GM23338 (cell line): ENCODE measurements at places on chromosomes 1 and 21.
A peak's percentile ranks its signal among the peaks of the same experiment; 100 is the strongest.

DNA sequence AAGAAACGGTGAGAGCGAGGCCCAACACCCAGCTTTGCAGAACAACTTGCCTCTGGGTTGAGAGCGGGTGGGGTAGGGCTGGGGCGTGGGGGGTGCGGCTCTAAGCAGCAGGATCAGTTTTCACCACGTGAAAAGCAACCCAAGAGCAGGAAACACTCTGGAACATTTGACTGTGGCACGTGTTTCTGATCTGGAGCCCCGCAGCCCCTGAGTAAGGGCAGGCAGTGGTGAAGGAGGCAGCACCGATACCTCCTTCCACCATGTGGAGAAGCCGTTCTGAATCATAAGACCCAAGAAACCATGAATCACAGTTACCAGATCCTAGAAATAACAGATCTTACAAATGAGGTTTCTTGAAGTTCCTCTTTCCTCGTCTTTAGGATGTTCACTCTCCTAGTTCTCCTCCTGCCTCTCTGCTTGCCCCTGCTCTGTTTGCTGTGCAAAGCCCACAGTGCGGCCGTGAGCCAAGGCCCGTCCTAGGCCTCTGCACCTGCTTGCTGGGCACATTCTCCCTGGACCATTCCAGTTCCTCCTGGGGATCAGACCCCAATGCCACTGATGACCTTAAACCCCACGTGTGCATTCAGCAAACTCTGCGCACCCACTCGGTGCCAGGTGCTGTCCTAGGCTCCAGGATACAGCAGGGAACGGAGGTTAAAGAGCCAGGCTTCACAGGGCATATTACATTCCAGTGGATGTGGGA is 31.9 kb downstream of the SLC1A7 start:
- no peak for DNase-seq

- no peak for DNase-seq
These were observed 104.7 kb upstream of the KIAA0040 start for GRCh38 chr1:175297291-175297690.

GRCh38 chr1:105556266-105556665 is 1500.2 kb upstream of the PRMT6 start:
- no peak for DNase-seq

DNA sequence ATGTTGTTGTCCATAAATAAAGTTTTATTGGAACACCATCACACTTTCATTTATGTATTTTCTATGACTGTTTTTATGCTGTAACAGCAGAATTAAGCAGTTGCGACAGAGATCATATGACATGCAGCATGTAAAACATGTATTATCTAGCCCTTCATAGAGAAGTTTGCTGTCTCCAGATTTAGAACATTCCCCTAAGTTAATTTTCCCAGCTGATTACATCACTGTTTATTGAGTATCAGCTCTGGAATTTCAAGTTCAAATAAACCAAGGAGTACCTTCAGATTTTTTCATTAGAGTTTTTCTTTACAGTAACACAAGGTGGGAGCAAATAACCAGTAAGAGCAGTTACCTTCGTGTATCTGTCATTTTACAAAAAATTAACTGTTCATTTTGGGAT is 792.8 kb downstream of the USP25 start:
- no peak for DNase-seq

DNA sequence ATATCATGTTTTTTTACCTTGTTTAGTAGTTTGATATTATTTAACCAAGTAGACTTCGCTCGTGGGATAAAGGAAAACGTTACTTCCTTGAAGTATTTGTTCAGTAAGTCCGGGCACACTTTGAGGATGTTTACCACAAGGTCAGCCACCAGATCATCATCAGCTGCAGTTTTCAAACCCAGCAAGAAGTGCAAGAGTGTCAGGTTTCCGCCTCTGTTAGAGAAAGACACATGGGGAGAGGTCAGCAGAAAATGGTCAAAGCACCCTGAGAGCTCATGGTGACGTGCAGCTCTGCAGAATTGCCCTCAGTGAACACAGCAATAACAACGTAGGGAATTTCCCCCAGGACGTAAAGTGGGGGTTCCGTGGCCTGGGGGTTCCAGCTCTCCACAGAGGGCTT is 24.4 kb downstream of the URB1 start:
- DNase-seq = no peak

DNA sequence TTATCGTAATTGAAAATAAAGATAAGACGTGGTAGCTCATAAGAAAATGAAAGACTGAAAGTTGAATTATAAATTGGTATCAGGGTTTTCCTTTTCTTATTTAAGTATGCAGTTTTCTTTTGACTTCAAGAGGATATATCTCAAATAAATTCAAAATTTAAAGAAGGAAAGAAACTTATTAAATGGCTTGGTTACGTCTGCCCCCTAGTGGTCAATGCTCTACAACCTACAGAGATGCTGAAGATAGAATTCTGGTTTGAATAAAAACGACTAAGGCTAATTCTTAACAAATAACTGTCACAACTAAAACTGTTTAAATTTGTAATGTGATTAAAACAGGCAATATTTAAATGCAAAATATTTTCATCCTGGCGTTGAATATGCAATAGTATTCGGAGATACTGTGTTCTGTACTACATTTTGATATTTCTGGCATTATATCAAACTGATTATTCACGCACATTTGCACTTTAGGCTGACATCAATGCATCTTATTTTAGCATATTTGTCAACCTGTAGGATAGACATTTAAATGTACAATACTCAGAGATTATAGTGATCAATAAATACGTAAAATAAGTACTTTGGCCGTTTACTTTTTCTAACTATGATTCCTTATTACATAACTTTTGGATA is 26.8 kb downstream of the IFI44 start:
- DNase-seq = peak; percentile 81

GRCh38 chr1:226688056-226688748 is 50.9 kb downstream of the ITPKB start:
- peak; percentile 34 for DNase-seq

DNA sequence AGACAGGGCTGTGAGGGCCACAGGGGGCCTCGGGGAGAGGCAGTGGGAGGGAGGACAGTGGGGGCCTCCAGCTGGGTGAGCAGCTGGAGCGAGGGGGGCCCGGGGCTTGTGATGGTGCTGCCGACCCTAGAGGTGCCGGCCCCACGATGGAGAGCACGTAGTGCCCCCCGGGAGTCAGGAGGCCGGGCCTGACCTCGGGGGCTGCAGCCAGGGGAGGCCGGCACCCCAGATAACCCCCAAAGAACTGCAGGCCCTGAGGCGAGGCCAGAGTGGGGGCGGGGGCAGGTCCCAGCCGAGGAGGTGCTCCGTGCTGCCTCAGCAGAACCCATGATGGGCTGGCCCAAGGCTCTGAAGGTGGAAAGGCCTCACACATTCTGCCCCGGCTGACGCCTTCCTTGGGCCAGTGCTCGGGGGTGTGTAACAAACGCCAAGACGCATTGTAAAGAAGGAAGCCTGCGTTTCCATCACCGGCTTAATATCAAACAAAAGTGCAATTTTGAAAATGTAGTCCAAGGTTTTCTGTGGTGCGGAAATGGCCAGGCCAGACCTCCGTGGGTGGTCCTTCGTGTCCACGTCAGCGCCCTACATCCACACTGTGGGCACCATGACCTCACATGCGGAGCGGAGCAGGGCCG is 55.2 kb downstream of the COL6A1 start:
- no peak for DNase-seq

DNA sequence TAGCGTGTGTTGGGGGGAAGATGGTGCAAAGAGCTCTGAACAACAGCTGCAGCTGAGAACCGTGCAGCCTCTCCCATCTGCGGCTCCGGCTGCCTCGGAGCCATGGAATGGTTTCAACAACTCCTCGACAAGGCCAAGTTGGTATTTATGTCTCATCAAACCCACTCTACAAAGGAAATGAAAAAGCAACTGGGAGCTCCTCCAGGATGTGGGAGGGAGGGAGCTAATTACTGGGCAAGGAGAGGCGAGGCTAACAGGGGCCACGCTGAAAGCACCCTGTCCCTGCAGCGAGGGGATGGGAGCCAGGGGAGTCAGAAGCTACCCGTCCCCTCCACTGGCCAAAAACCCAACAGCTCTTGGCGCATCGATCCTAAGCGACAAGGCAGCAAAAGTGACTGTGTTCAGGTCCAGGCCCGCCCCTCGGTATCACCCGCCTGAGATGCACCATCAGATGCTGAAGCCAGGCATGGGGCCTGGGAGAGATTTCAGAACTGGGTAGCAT is 63.1 kb downstream of the ACOT7 start:
- DNase-seq = no peak

GRCh38 chr21:43020177-43020576 is 45.8 kb downstream of the PKNOX1 start:
- no peak for DNase-seq

GRCh38 chr1:8283058-8283884 is 34.6 kb upstream of the SLC45A1 start:
- no peak for DNase-seq

DNA sequence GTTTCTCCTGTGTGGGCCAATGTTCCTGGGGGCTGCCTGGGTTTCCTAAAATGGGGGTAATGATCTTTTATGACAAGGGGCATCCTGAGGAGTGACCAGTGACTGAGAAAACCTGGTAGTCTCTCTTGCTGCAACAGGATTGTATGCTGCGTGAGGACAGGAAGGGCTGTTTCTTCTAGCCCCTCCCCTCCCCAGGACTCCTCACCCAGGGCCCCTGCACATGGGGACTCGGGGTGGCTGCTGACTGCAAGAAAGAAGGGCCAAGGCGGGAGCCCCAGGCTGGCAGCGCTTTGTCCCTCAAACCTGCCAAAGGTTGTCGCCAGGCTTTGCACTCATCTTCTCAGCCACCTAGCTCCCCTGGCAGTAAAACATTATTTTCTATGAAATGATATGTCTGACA is 442.4 kb downstream of the CAMTA1 start:
- DNase-seq = no peak

DNA sequence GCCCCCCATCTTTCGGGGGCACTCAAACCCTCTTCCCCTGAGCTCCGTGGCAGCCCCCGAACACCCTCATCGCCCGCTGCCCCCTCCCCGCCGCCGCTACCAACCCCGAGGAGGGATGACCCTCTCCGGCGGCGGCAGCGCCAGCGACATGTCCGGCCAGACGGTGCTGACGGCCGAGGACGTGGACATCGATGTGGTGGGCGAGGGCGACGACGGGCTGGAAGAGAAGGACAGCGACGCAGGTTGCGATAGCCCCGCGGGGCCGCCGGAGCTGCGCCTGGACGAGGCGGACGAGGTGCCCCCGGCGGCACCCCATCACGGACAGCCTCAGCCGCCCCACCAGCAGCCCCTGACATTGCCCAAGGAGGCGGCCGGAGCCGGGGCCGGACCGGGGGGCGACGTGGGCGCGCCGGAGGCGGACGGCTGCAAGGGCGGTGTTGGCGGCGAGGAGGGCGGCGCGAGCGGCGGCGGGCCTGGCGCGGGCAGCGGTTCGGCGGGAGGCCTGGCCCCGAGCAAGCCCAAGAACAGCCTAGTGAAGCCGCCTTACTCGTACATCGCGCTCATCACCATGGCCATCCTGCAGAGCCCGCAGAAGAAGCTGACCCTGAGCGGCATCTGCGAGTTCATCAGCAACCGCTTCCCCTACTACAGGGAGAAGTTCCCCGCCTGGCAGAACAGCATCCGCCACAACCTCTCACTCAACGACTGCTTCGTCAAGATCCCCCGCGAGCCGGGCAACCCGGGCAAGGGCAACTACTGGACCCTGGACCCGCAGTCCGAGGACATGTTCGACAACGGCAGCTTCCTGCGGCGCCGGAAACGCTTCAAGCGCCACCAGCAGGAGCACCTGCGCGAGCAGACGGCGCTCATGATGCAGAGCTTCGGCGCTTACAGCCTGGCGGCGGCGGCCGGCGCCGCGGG is 837 bp downstream of the FOXD3 start:
- DNase-seq = peak; percentile 78

DNA sequence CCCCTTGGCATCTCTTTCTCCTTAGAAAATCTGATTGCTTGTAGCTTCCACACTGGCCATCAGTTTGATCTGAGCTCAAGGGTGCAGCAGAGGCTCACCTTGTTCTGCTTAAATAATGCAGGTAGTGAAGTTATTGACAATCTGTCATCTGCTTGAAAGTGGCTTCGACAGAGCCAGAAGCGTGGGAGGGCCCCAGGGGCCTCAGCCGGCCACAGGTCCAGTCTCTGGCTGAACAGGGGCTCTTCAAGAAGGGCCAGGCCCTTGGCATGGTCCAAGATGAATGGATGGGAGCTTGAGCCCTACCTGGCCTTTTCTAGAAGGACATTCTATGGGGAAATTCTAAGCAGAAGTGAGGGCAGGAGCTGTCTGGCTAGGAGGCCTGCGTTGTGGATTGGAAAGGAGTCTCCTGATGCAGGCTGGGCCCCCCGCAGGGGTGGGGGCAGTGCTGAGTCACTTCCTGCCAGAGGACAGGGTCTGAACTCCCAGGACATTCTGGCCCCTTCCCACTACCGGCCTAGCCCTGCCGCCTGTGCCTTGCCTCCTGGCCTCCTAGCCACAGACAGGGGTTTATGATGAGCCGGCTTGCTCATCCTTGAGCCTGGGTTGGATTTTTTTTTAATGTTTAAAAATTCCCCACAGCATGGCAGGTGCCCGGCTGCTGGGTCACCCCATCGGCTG is 162.3 kb upstream of the VAMP3 start:
- DNase-seq = peak; percentile 74

DNA sequence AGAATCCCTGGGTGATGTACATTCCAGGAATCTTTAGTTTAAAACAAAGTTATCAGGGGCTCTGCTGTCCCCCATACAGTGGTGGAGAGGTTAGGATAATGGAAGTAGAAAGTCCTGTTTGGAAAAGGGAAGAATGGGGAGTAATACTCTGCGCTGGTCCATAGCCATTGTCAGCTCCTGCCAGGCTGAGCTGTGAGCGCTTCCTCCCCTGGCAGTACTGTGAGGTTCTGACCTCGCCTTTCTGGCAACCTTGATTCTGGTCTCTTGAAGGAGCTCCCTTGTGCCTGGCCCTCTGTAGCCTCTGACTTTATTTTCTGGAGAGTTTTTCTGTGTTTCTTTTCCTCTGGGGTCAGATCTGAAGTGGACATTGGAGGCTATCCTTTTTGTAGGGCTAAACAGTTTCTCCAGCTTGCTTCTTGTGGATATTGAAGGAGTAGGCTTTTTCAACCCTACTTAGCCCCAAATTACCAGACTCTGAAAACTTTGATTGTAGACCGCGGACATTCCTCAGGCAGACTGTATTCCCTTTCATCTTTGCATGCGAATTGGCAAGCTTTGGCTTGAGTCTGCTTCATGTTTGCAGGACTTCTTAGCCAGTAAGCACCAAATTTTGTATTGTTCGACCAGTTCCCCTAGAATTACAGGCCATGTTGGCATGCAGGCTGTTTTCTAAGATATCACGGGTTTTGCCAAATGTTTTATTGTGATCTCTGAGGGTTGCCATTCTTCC is 13.8 kb downstream of the UBE4B start:
- no peak for DNase-seq

- DNase-seq = no peak
These were observed 1.4 kb downstream of the GOLPH3L start for GRCh38 chr1:150695561-150695960.

GRCh38 chr1:179632868-179633267 is 41.2 kb downstream of the TDRD5 start:
- DNase-seq = no peak

DNA sequence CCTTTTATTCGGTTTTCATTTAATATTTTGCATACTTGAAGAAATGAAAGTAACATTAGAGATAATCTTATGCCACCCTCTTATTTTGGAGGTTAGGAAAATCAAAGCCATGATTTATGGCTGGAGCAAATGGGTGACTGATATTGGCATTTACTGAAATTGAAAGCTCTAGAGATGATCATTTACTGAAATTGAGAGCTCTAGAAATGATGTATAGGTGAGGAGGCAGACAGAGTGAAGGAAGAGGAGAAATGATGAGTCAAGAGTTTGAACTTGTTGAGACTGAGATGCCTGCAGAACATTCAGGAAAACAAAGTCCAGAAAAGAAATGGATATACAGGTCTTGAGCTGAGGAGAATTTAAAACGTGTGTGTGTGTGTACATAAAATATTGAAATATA is 217.6 kb downstream of the LTN1 start:
- no peak for DNase-seq
